Mesothelial cell of epicardium (in vitro differentiated cells): ENCODE measurements at places on chromosomes 16 and 17.
A peak's percentile ranks its signal among the peaks of the same experiment; 100 is the strongest.

GRCh38 chr16:55033225-55034156 is 102.8 kb downstream of the IRX5 start:
- no peak overlapping the region for H3K27ac ChIP-seq
- DNase-seq, result no peak
- peaks cover 62% of the 10 kb centered on the region for H3K27me3 ChIP-seq
- no peaks in the 10 kb centered on the region for H3K36me3 ChIP-seq
- no peak overlapping the region for H3K4me3 ChIP-seq
- peaks cover 13% of the 10 kb centered on the region for H3K4me1 ChIP-seq

GRCh38 chr17:63153488-63153887 is 187.5 kb downstream of the TANC2 start:
- peaks cover 53% of the 10 kb centered on the region for H3K4me1 ChIP-seq
- H3K36me3 ChIP-seq, result no peaks in the 10 kb centered on the region
- no peak for DNase-seq
- H3K27me3 ChIP-seq, result no peaks in the 10 kb centered on the region
- no peak overlapping the region for H3K4me3 ChIP-seq

DNA sequence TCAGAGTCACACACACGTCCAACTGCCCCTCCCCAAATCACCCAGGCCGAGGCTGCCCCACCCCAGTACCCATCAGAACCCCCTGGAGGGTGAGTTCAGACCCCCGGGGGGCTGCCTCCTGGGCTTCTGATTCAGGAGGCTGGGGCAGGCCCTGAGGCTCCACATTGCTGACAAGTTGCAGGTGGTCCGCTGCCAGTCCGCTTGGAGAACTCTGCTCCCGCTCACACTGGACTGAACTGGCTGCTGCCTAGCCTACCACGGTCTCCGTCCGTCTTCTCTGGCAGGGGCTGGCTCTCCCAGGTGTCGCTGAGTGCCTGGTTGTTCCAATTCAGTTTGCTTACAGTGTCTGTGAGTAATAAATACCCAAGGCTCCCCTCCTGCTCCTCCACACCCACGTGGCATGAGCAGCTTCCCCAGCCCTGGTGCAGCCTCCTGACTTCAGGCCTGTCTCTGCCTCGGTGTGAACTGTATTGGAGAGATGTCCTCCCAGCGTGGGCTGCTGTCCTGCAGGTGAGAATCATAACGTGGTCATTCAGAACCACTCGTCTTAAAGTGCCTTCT is 163.4 kb downstream of the LAT start:
- H3K27me3 ChIP-seq, result no peaks in the 10 kb centered on the region
- no peak overlapping the region for H3K27ac ChIP-seq
- DNase-seq, result no peak
- H3K36me3 ChIP-seq, result no peaks in the 10 kb centered on the region
- no peak overlapping the region for H3K4me3 ChIP-seq

GRCh38 chr16:84116720-84117493 is at the start of gene MBTPS1:
Gene MBTPS1 (minus strand): TSS chr16:84116942. CDS start chr16:84101783, 15,159 bp downstream.
- peaks cover 20% of the 10 kb centered on the region for H3K4me1 ChIP-seq
- H3K36me3 ChIP-seq, result peaks cover 5% of the 10 kb centered on the region
- peak; percentile 99 for DNase-seq
- H3K27ac ChIP-seq, result peak within 1 kb of the TSS; percentile 97

DNA sequence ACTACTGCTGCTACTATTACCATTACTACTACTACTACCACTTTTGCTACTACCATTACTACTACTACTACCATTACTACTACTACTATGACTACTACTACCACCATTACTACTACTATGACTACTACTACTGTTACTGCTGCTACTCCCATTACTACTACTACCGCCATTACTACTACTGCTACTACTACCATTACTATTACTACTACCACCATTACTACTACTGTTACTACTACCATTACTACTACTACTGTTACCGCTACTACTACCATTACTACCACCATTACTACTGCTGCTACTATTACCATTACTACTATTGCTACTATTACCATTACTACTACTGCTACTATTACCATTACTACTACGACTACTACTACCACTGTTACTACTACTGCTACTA is 209.1 kb downstream of the IRF8 start:
- DNase-seq, result no peak
- no peak overlapping the region for H3K27ac ChIP-seq
- H3K27me3 ChIP-seq, result peaks cover 39% of the 10 kb centered on the region

DNA sequence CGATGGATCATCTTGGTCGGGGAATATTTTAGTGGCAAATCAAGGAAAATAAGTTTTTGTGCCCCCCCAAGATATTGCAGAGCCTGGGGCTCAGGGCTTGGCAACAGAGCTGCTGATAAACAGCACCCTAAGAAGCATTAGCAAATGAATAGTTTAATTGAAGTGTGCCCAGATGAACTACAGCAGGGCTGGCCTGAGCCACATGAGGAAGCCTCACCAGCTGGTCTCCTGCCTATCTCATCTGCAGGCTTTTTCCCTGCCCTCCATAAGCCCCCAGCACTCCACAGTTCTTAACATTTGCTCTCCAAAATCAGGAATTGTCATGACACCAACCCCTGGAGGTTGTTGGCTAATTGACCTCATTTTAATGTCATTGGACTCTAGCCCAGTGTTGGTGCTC is 480.2 kb downstream of the HS3ST3B1 start:
- no peak overlapping the region for H3K4me3 ChIP-seq
- H3K4me1 ChIP-seq, result peaks cover 33% of the 10 kb centered on the region
- H3K36me3 ChIP-seq, result no peaks in the 10 kb centered on the region
- no peaks in the 10 kb centered on the region for H3K27me3 ChIP-seq
- no peak for DNase-seq

GRCh38 chr16:50275098-50275415 is 8.7 kb downstream of the ADCY7 start:
- no peaks in the 10 kb centered on the region for H3K4me1 ChIP-seq
- H3K36me3 ChIP-seq, result peaks cover 3% of the 10 kb centered on the region

- peak overlapping the region; percentile 16 for H3K27ac ChIP-seq
- no peak for DNase-seq
- peaks cover 14% of the 10 kb centered on the region for H3K4me1 ChIP-seq
- no peaks in the 10 kb centered on the region for H3K27me3 ChIP-seq
- H3K36me3 ChIP-seq, result peaks cover 5% of the 10 kb centered on the region
- no peak overlapping the region for H3K4me3 ChIP-seq
These were observed 7.6 kb downstream of the CCDC57 start for GRCh38 chr17:82204831-82205719.

- DNase-seq, result no peak
- H3K4me1 ChIP-seq, result peaks cover 20% of the 10 kb centered on the region
- H3K4me3 ChIP-seq, result no peak overlapping the region
- no peaks in the 10 kb centered on the region for H3K36me3 ChIP-seq
- no peaks in the 10 kb centered on the region for H3K27me3 ChIP-seq
These were observed 161.4 kb downstream of the LAT start for GRCh38 chr16:29146266-29146665.

- H3K27me3 ChIP-seq, result peaks cover 11% of the 10 kb centered on the region
- H3K4me1 ChIP-seq, result no peaks in the 10 kb centered on the region
- no peak for DNase-seq
These were observed 202.3 kb downstream of the CPPED1 start for GRCh38 chr16:12601290-12601900.

- peak overlapping the region; percentile 59 for H3K4me3 ChIP-seq
- peaks cover 50% of the 10 kb centered on the region for H3K4me1 ChIP-seq
- H3K27ac ChIP-seq, result peak overlapping the region; percentile 71
- H3K36me3 ChIP-seq, result peaks cover 5% of the 10 kb centered on the region
- DNase-seq, result no peak
These were observed 6.2 kb downstream of the CBX4 start for GRCh38 chr17:79833110-79833450.

- no peak for DNase-seq
- H3K4me1 ChIP-seq, result no peaks in the 10 kb centered on the region
- H3K36me3 ChIP-seq, result peaks cover 29% of the 10 kb centered on the region
- H3K4me3 ChIP-seq, result no peak overlapping the region
These were observed 67.9 kb downstream of the ZZEF1 start for GRCh38 chr17:4074831-4075495.

DNA sequence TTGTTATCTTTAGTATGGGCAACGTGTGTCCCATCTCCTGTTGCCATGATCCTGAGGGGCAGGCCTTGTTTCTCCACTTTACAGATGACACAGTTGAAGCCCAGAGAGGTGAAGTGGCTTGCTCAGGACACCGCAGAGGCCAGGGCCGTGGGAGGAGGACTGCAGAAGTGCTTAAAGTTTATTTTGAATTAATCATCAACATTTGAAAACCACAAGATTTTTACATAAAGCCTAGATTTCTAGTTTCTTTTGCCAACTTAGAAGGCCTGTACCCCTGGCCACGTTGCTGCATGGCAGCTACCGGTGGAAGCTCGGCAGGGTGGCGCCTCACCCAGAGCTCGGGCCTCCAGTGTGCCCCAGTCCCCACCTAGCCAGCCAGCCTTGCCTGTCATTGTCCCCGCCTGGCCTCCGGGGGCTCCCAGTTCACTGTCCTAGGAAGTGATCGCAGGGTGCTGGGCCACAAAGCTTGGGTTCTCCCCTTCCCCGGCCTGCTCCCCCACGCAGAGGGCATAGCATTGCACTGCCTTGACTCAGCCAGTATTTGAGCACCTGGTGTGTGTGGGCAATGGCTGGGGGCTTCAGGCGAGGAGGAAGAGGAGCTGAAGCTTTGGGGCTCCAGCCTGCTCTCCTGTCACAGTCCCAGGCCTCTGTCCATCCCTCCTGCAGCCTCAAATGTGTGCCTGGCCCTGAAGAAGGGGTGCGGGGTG is 14.8 kb upstream of the ADCY7 start:
- DNase-seq, result peak; percentile 32
- no peak overlapping the region for H3K27ac ChIP-seq
- peaks cover 10% of the 10 kb centered on the region for H3K4me1 ChIP-seq
- H3K36me3 ChIP-seq, result no peaks in the 10 kb centered on the region
- H3K4me3 ChIP-seq, result no peak overlapping the region

DNA sequence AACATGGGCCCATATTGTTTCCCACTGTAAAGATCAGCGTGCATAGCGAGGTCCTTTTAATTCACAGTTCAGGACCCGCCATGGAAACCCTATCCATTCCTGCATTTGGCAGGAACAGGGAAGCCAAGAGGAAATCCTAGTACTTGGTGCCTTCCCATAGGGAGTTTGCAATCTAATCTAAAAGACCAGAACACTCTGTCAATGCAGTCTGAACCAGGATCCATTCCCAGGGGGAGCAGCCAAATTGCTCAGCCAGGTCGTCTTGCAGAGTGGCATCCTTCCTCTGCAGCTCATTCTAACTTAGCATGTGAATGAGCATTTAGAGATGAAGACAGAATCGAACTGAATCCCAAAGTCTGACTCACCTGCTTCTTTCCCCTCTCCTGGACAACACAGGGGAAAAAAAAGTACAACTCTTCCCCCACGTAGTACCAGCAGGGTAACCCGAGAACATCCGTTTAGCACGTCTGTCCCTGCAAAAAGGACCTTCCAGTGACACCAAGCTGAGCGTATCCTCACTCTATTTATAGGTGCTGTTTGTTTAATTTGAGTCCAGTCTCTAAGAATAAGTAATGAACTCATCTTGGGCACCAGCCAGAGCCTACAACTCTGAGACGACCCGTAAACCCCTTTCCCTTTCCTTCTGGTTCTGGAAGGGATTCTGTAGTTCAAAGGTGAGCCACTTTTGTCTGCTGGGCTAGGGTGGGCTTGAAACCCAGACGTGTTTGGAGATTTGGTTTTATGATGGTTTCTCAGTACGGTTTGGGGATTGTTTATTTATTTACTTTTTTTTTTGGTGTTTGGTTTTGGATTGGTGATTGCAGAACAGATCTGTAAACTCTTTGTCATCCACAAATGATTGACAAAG is 74.5 kb downstream of the ERCC4 start:
- no peaks in the 10 kb centered on the region for H3K36me3 ChIP-seq
- H3K4me1 ChIP-seq, result no peaks in the 10 kb centered on the region
- H3K27me3 ChIP-seq, result peaks cover 2% of the 10 kb centered on the region
- no peak overlapping the region for H3K4me3 ChIP-seq
- DNase-seq, result no peak

DNA sequence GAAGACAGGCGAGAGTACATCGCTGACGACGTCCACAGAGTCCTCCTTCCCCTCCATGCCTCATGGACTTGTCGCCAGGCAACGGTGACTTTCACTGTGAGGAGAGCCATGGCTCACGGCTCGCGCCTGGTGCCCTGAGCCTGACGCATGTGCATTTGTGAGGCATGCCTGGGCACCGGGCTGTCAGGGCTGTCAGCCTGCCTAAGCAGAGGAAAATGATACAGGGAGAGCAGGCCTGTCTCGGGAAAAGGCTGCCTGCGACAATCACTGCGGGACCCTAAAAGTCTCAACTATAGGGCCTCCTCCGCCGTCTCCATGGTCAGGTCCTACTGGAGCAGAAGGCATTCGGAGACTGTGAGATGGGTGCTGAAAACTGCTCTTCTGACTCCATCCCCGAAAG is 135.5 kb upstream of the WSB1 start:
- no peaks in the 10 kb centered on the region for H3K36me3 ChIP-seq
- DNase-seq, result no peak
- no peaks in the 10 kb centered on the region for H3K4me1 ChIP-seq
- H3K27ac ChIP-seq, result no peak overlapping the region
- no peaks in the 10 kb centered on the region for H3K27me3 ChIP-seq

DNA sequence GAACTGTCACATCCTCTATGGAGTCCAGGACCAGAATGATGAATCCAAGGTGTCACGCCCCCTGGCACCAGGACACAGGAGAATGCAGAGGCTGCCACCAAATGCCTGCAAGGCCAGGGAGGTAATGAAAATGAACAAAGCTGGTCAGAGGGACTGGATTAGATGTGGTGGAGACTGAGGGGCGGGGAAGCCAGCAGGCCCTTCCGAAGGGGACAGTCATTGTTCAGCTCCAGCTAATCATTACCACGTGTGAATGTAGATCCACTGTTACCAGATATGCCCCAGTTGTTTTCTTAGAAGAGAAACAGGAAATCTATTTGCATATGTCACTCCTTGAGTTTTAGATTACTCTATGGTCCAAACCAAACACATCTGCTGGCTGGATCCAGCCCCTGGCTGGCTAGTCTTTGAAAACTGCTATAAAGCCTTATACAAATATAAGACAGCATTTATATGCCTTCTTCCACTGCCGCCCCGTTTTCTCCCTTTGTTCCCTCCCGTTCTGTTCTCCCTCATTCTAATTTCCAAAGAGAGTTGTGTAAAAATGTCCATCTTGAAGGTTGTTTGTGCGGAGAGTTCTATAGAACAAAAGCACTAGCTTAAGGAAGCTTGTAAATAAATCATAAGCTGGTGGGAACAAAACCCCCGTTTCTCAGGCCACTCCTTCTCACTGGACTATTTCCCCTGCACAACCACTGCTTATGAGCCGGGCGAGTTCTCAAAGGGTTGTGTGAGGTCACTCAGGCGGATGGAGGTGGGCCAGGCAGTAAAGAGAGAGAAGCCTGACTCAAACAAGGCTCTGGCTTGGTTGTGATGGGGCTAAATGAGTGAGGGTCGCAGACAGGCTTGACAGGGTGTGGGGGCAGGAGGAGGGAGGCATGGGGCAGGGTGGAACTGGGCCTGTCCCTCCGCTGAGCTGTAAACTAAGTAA is 14.2 kb downstream of the CRYM start:
- H3K27ac ChIP-seq, result peak overlapping the region; percentile 72
- no peak for DNase-seq
- peaks cover 10% of the 10 kb centered on the region for H3K4me1 ChIP-seq
- no peaks in the 10 kb centered on the region for H3K27me3 ChIP-seq
- no peaks in the 10 kb centered on the region for H3K36me3 ChIP-seq
- no peak overlapping the region for H3K4me3 ChIP-seq

DNA sequence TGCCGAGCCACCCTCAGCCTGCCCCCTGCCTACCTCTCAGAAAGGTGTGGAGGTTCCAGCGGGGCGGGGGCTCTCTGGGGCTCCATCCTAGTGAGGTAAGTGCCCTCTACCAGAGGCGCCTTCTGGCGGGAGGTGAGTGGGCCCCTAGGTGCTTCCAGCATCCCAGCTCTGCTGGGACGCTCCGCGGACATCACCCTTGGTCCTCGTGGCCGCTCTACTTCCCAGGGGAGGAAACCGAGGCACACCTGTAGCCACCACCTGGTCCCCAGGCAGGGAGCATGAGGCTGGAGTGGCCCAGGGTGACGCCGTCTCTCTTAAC is 1.4 kb downstream of the MCRIP2 start:
- peak overlapping the region; percentile 62 for H3K4me3 ChIP-seq
- H3K4me1 ChIP-seq, result peaks cover 6% of the 10 kb centered on the region
- H3K27me3 ChIP-seq, result no peaks in the 10 kb centered on the region
- H3K36me3 ChIP-seq, result no peaks in the 10 kb centered on the region
- no peak overlapping the region for H3K27ac ChIP-seq
